ENCODE measurements at places on chromosomes 7 and 10.

GRCh38 chr7:88331322-88331721 is 24.6 kb upstream of the STEAP4 start:
- DNase-seq = no peak

DNA sequence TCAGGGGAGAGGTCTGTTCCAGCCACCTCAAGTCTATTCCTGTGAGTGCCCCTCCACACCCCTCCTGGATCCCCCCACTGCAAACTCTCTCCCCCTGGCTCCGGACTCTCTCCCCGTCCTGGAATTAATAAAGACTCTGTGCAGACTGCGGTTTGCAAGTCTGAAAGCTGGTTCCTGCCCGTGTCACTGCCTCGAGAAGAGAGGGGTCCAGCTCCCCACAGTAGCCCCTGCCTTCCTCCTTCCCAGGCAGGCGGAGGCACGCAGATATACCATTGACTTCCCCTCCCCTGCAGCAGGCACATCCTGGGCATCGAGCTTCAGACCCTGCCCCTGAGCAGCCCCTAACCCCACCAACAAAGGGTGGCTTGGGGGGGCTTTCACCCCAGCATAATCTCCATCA is 2.2 kb upstream of the ELN start:
- no peak for DNase-seq

- no peak for DNase-seq
These were observed 135.7 kb downstream of the INHBA start for GRCh38 chr7:41567031-41567730.

- no peak for DNase-seq
These were observed 49.6 kb upstream of the GPR158 start for GRCh38 chr10:25125201-25125611.

DNA sequence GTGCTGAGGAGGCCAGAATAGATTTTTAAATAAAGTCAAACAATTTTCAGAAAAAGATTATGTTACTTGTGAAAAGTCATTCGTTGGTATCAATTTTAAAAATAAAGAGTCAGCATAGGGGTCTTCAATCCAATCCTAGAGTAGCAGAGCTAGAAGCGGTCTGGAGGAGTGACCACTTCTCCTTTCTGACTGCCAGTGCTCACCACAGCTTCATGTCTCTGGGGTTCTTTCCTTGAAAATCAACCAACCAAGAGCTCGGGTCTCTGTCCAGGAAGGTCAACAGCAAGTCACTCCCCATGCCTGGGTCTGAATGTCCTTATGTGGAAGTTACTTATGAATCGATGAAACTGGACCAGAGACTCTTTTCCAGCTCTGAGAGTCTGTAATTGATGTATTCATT is 14.3 kb downstream of the PTPRN2 start:
- no peak for DNase-seq

GRCh38 chr10:23994459-23995046 is 214.4 kb upstream of the KIAA1217 start:
- DNase-seq = no peak

- DNase-seq = no peak
These were observed 245.0 kb downstream of the HDAC9 start for GRCh38 chr7:18740579-18740988.

DNA sequence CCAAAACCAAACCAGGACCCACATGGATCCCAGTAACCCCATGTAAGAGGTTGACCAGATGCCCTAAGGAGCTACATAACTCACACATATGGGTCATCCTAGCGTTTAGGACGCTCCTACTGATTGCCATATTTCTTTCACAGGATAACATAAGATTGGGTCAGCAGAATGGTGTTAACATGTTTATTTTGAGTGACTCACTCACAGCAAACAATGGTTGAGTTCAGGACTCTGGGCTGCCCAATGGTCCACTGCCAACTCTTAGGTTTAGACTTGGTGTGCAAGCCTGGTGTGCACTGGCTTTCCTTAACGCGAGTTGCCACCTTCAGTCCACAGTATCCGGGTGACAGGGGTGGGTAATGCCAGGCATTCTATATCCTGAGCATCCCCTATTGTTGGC is 211.5 kb downstream of the GPAM start:
- no peak for DNase-seq

- no peak for DNase-seq
These were observed 16.3 kb upstream of the COL1A2 start for GRCh38 chr7:94378356-94378755.

- no peak for DNase-seq
These were observed 265.1 kb downstream of the CCSER2 start for GRCh38 chr10:84593506-84593905.

- no peak for DNase-seq
These were observed 10.7 kb upstream of the GPR146 start for GRCh38 chr7:1033546-1034145.

DNA sequence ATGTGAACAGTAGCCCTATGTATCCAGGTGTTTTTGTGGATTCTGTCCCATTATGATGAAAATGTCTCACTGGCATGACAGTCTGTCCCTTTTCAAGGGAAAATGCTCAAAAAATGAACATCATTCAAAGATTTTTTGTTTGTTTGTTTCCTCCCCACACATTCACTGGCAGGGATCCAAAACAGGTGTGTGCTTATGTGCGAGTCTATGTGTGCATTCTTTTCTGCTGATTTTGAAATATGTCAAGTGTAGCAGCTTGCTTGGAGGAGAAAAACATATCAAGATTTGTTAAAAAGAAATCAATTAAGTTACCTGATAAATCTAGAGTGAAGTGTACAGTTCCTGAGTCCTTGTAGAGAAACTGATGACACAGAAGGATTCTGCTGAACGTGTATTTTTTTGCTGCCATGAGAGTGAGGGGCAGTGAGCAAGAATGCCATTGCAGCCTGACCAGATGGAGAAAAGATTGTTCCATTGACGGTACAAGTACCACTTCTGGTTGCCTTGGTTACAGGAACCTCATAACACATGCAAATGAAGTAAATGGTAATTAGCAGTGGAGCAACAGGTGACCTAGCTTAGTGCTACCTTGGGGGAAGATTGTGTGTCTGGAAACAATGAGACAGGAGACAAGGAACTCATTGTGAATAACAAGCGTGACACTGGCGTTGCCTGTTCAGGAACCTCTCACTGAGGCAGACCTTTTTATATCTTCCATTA is 277.4 kb upstream of the PHYHIPL start:
- DNase-seq = no peak

DNA sequence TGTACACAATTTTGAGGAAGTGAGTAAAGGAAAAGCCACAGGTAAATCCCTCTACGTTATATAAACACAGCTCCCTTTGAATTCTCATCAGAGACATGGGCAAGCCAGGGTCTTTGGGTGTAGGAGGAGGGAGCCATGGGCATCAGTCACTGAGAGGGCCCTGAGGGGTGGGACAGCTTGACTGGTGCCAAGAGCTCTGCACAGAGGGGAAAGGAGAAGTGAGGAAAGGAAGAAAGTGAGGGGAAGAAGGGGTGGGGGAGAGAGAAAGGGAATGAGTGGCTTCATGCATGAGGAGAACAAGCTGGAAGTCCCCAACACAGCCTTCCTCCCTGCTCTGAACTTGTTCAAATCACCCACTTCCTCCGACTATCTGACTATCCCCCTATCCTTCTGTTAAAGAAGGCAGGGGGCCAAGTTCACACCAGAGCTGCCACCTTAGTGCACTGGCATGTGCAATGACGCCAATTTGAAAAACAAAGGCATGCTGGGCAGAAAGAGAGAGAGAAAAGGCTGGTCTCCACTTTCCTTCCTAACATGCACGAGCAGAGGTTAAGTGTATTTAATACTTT is 16.4 kb upstream of the RNF148 start:
- DNase-seq = no peak

- DNase-seq = peak; percentile 42
These were observed 3.1 kb downstream of the CADPS2 start for GRCh38 chr7:122883049-122883680.

GRCh38 chr7:146772601-146773000 is 656.0 kb downstream of the CNTNAP2 start:
- no peak for DNase-seq

DNA sequence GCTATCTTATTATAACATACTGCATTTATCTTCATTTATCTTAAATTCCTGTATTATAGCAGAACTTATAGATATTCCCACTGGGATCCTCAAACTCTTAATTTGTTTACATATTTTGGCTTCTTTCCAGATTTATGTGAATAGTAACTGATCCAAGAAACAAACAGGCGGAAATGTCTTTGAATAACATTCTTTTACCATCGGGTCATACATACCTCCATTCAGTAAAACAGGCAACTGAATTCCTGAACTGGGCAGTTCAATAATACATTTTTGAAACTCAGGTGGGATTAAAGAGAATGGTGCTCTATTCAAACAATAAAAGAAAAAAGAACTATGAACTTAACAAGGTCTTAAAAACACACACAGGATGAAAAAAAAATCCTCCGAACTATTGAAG is 337.4 kb downstream of the CRPPA start:
- DNase-seq = no peak

- peak; percentile 6 for DNase-seq
These were observed 80.8 kb upstream of the PLXNA4 start for GRCh38 chr7:132656846-132657776.

DNA sequence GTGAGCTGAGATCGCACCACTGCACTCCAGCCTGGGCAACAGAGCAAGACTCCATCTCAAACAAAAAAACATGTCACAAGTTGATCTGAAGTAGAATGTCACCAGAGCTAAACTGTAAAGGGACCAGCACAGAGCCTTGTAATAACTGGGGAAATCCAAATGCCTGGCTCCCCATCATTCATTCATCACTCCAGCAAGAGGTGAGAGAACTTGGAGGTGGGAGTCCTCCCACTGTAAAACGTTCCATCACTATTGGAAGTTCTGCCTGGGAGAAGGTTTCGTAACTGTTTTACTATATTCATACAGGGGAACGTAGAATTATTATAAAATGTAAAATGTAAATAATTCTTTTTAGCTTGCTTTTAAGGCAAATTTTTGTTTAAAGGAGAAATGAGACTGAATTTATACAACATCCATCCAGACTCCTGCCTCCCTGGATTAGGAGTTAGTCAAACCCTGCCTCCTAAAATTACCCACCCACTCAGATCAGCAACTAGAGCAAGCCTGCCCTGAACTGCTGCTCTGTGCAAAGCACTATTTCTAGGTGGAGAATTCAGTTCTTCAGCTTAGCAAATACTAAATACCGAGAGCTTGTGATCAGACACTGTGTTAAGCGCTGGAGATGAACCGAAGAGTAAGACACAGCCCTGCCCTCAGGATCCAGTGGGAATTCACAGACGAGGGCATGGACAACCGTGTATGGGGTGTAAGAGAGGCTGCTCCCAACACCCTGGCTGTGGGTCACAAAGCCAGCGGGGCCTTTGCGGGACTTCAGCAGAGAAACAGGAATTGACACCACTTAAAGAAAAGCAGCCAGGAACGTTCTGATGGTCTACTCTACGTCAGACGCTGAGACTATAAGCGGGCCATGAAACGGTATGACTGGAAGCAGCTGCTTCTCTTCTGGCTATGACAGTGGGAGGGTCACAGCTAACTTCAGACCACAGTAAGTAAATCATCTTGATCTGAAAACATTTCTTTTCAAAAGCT is 208.3 kb downstream of the ZMYND11 start:
- DNase-seq = no peak

DNA sequence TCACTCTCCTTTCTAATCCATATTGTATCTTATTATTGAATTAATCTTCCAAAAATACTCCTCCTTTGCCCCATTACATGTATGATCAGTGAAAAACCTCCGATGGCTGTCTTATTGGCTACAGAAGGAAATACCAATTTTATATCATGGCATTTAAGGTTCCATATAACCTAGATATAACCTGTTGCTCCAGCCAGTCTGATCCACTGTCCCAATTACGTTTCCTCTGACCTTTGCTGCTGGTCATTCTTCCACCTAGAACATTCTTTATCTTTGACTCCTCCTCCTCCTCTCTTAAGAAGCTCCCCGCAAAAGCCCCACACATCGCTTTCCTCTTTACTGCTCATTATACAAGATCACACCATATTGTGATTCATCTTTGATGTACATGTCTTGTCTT is 161.5 kb downstream of the RNLS start:
- DNase-seq = no peak

DNA sequence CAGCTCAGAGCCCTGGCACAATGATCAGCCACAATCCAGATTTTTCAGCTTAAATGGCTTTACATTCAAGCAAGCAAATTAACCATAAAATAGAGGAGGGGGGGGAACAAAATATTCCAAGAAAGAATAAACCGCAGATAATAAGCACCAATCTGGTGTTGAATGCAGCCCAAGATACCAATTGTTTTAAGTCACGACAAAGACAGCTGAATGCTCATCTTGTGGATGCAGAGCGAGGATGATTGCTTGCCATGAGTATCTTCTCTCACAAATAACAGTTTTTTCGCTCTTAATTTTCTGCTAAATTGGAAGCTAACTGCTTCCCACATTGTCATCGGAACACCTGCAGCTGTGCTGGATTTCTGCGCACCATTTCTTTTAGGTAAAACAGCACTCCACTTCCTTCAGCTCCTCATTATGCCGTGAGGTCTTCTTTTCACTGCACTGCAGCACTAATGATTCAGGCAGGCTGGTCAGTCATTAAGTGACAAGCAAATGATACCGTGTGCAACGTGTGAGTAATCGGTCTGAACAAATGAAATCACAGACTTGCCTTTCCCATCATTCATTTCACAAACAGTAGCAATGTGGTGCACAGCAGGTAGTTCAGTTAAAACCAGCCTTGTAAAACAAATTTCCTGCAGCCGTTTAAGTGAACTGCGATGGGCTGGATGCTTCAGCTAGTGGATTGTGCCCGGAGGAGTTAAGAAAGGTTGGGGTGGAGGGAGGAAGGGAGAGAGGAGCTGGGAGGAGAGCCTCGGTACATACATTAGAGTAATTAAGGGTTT is 106.4 kb upstream of the CDCA7L start:
- DNase-seq = no peak

GRCh38 chr10:97066877-97067555 is 118.7 kb downstream of the SLIT1 start:
- DNase-seq = no peak

GRCh38 chr7:107938456-107939250 is 47.7 kb downstream of the DLD start:
- DNase-seq = no peak

DNA sequence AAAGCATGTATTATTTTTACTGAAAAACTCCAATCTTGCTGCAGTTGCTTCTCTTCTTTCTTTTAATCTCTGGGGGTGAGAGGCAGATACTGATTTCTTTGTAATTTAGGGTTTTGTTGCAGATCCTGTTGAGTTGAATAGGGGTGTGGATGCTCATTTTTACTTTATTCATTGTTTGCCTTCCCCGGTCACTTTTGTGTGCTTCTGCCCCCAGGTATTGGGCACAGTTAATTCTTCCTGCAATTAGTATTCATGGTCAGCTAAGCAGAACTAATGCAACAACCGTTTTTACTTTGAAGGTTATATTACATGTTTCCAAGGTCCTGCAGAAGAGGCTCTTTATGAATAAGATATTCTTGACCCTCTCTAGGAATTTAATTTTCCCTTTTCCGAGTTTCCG is 96.4 kb downstream of the BUB3 start:
- DNase-seq = no peak

- no peak for DNase-seq
These were observed 232 bp upstream of the GRID1 start for GRCh38 chr10:86366902-86367151.

GRCh38 chr7:39075210-39075609 is 97.5 kb downstream of the POU6F2 start:
- DNase-seq = no peak

Measured in NCI-H510A treated with DMSO at 0.1 percent for 48 hours (cell line).